Kidney capillary endothelial cell (primary cell): ENCODE measurements at places on chromosomes 7 and 10.

DNA sequence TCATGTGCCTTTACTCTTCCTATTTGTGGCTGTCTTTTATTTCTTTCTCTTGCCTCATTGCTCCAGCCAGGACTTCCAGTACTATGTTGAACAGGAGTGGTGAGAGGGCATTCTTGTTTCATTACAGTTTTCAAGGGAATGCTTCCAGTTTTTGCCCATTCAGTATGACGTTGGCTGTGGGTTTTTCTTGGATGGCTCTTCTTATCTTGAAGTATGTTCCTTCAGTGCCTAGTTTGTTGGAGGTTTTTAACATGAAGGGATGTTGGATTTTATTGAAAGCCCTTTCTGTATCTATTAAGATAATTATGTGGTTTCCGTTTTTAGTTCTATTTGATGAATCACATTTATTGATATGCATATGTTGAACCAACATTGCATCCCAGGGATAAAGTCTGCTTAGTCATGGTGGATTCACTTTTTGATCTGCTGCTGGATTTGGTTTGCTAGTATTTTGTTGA, 96.8 kb downstream of the GLCCI1 start:
- DNase-seq = no peak

DNA sequence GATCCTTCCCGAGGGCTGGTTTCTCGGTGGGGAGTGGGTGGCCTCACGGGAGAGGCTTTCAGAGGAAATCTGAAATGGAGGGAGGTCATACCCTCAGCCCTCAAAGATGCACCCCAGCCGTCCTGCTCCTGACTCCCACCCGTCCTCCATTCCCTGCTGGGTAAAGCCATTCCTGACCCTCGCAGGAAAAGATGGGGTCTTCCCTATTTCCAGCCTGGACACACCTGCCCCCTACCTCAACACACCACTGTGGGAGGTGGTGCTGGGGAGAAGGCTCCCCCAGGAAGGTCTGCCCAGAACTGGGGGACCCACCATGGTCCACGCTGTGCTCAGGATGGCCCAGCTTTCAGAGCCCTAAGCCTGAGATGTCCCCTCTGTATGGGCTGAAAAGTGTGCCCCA, 86.9 kb downstream of the CHST15 start:
- no peak for DNase-seq

GRCh38 chr10:1251769-1252168, 195.6 kb downstream of the WDR37 start:
- no peak for DNase-seq

DNA sequence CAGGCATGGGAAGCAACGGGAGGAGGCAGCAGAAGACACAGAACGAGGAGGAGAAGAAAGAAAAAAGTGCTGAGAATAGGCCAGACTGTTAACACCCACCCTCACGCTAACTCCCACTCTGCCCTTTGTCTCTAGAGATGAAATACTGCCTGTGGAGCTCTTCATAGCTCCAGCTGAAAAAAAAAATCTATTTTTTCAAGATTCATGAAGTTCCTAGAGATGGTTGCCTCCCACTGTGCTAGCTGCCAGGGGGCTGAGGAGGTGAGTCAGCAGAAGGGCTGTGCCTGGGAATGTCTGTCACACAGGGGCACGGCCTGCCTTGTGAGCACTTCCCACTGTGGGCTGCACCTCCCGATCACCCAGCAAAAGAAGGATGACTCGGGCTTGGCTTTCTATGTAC, 144.5 kb downstream of the RNF216 start:
- peak; percentile 77 for DNase-seq

GRCh38 chr10:78471723-78472550, 438.3 kb downstream of the RPS24 start:
- DNase-seq = no peak

DNA sequence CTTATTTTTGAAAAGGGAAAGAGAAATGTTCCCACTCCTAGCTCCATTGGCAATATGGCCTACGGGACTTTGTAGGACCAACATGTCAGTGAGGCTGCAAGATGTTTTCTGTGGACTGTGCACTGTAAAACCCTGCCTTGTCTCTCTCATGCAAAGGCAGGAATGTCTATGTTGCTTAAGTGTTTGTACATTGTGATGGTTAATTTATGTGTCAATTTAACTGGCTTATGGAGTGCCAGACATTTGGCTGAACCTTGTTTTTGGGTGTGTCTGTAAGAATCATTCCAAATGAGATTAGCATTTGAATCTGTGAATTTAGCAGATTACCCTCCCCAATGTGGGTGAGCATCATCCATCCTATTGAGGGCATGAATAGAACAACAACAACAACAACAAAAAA, 4.1 kb upstream of the PCLO start:
- no peak for DNase-seq

GRCh38 chr10:16944402-16944801, 127.2 kb upstream of the RSU1 start:
- no peak for DNase-seq

GRCh38 chr10:71989661-71990454, 25.7 kb downstream of the CHST3 start:
- DNase-seq = no peak

DNA sequence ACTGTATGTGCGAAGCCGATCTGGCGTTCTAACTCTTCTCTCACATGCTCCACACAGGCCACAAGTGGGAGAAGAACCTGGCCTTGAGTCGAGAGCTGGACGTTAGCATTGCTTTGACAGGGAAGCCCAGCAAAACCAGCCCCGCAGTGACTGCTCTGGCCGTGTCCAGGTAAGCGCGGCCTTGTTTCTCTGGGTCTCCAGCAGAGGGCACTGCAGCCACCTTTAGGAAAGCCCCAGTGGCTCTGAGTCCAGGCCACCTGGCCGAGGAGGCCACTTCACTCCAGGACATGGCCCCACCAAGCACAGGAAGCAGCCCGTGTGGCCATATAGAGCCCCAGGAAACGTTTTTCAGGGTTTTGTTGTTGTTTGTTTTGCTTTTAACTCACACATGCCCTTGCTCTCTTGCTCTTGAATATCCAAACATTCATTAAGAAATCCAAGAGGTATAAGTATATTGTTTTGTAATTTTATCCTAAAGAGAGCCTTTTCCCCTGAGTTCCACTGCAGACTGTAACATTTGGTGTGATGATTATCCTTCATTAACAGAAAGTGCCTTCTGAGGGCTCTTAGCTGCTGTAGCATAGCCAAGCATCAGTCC, 41.8 kb upstream of the LRRC18 start:
- peak; percentile 43 for DNase-seq

- peak; percentile 28 for DNase-seq
Measured at GRCh38 chr7:22675917-22676343, 51.1 kb upstream of the IL6 start.

DNA sequence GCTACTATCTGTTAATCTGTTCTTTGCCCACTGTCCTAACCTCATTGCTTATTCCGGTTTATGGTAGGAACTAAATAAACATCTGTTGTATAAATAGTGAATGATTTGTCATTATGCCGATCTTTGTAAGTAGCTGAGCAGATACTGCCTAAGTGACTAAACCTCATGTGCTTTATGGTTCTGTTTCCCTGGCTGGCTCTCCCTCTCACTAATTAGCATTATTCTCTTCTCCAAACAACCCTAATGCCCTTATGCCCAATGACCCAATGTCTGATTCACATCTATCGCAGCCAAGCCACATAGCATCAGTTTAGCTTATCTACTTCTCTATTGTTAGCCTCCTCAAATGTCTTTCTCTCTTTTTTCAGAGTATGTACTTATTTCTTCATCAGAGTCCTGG, 462.3 kb upstream of the POT1 start:
- no peak for DNase-seq

- DNase-seq = no peak
Measured at GRCh38 chr7:91295576-91295975, 31.3 kb downstream of the FZD1 start.

- no peak for DNase-seq
Measured at GRCh38 chr7:47609803-47610452, 28.0 kb upstream of the TNS3 start.

GRCh38 chr7:381211-382042, 91.5 kb downstream of the FOXL3 start:
- DNase-seq = no peak

GRCh38 chr10:83190614-83191013, 948.7 kb upstream of the GHITM start:
- DNase-seq = no peak

DNA sequence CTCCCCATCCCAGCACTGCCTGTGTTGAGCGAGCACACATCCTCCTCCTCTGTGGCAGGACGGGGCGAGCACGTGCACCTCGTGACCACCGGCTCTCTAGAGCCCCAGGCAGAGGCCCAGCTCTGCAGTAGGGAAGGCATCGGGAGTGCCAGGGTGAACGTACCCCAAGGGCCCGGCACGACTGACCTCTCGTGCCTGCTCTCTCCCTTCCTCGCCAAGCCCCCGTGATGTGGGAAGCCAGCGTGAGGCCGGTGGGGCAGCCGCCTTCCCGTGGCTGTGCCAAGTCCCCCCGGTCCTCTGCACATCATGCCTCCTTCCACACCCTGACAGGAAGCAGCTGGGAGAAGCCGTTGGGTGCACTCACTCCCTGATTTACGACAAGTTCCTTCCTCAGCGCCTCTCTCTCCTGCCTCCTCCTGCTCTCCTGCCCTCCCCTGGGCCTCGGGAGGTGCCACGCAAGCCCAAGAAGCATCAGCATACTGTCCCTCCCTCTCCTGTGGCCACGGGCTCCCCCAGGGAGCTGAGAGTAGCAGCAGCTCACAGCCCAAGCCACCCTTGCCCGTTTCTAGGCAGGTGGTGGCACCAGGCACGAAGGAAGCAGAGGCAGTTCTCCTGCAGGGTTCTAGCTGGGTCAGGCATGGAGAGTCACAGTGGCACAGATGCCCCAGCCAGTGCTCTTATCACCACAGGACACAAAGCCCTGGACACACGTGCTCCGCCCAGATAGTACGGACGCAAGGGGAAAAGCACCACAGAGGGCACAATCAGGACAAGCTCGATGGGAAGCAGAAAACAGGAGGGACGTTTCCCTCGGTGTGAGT, 47.0 kb downstream of the AMZ1 start:
- DNase-seq = peak; percentile 80

DNA sequence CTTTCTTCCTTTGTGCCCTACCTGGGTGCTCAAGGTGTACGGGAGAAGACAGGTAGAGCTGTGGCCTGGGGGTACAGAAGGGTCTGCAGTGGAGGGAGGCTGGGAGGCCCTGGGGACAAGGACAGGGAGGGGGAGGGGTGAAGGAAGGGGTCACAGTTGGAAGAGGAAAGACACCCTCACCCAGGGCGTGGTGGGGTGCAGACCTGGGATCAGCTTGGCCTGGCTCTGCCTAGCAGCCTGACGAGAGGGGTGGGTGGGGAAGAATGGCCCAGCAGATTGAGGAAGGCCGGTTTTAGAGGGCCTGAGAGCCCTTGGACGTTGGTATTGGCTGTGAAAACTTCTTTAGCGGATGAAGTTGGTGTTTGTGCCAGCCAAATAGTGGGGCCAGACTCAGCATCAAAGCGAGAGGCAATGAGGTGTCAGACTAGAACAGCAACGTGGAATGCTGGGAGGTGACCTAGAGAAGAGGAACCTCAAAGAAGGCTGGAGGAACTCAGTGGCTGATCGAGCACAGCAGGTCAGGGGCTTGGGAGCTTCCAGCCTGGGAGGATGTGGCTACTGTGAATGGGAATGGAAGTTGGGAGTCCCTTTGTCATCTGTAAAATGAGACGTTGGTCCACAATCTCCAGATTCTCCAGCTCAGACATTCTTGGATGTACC, 18.1 kb upstream of the TRIM8 start:
- no peak for DNase-seq

DNA sequence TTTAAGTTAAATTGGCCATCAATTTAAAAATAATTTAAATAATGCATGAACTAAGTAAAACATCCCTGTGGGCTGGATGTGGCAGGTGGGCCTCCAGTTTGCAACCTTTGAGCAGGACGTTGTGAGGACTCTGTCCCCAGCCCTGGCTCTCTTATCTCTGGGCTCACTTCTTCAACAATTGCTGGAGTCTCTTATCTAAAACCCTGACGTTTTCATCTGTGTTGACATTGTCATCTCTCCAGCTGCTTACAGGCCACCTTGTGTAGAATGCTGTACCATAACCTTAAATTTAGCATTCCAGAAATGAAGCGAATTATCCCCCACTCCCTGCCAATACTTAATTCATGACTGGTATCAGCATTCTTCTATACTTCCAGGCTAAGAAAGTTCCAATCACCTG, 3.2 kb upstream of the KIF5B start:
- DNase-seq = no peak

GRCh38 chr10:84117686-84118394, 21.5 kb upstream of the GHITM start:
- DNase-seq = no peak

DNA sequence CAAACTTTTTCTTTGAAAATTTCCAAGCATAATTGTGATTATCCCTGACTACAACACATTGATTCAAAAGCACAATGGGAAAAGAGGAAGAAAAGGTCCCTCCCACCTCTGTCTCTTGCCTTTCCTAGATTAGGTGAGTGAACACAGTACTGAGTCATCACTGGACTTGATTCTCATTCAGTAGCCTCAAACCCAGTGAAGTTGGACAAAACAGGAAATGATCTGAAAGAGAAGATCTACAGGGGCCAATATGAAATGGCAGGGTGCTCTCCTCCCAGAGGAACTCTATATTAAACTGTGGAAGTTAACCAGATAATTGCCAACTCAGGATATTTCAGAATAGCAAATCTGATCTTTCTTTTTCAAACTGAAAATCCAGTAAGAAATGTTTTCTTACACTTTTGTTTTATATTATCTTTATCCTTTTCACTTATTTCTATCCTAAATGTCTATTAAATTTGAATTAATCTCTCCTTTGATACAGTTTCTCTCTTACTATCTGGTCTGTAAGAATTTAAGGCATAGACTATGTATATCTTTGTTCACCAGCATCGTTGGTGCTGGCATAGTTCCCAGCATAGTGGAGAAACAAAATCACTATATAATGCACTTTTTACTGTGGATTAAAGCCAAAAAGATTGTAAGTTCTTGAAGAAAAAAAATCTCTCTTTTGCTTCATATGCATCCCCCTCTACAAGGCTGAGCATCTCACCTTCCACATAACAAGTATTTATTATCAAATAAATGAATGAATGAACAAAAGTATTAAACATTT, 41.4 kb upstream of the IKZF1 start:
- no peak for DNase-seq

DNA sequence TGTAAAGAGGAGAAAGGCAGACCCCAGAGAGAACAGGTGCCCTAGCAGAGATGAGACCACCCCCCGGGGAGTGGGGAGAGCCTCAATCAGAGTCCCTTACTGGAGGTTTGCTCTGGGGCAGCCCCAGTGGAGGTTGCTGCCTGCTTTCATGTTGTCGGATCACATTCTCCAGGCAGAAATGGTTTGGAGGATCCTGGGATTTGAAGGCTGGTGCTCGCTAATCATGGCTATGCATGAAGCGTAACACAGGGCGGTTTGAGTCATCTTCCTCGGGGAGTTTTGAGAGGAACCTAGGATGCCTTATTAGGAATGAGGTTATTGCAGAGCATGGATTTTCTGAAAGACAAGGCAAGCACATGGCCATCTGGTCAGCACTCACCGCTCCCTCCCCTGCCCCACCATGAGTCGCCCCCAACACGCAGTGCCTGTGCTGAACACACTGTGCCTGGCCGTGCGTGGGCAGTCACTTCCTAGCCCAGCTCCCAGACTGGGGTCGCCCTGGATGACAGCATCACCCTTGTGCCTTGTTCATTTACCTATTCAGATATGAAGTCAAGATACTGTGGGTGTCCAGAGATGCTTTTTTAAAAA, 319.9 kb downstream of the DPP6 start:
- no peak for DNase-seq
